Stimulated activated CD4-positive, alpha-beta T cell treated with anti-CD3 and anti-CD28 coated beads, Interleukin-1b, Interleukin-23, amount 100 ng/mL, for 1 hour (primary cell): ENCODE measurements at places on chromosomes 11 and 22.

DNA sequence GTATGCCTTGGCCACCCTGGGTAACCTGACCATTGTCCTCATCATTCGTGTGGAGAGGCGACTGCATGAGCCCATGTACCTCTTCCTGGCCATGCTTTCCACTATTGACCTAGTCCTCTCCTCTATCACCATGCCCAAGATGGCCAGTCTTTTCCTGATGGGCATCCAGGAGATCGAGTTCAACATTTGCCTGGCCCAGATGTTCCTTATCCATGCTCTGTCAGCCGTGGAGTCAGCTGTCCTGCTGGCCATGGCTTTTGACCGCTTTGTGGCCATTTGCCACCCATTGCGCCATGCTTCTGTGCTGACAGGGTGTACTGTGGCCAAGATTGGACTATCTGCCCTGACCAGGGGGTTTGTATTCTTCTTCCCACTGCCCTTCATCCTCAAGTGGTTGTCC, 2.7 kb downstream of the OR51D1 start:
- no peak for DNase-seq

DNA sequence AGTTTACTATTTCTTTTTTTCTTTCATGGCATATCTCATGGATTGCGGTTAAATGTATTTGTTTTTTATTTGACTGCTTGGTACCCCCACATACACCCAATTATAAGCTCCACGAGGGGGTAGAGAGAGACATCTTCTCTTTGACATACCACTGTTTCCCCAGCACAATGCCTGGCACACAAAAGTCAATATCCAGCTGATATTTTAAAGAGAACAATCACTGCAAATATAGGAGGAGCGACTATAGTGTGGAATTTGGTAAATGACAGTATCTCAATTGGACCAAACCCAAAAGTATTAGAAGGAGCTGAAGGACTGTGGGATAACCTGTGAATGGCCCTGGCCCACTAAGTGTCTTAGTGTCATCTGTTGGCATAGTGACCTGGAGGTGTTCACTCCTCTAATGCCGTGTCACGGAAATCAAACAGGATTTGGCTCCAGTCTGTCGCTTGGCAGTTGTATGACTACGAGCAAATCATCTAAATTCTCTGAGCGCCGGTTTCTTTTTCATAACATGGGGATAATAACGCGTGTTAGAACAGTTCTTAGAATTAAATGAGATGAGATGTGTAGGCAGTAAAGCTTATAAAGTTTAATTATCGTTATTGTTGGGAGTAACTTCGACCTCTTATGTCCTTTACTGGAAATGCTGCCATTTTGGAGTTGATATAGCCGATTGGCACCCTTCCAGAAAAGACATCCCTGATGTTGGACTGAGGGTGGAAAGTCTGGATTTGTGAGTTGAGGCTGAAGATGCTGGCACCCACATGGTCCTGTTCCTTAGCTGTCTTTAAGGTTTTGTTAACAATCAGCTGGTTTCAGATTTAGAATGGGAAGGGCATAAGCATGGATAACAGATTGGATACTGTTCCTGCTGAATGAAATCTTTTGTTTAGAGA, 144.5 kb downstream of the DBX1 start:
- DNase-seq = no peak

DNA sequence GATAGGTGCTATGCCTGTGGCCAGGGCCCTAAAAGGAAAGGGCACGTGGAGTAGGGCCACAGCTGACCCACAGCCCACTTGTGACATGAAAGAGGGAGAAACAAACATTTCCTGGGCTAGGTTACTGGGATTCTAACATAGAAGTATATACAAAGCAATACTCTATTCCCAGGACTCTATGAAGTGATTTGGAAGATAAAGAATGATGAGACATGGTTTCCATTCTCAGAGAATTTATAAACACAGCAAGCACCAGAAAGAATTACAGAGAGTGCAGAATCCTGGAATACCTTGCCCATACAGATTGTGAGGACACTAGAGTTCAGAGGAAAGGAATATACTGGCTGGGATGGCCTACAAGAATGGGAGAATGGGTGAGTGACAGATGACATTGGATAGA, 86.4 kb downstream of the KIRREL3 start:
- DNase-seq = no peak

- peak; percentile 40 for DNase-seq
These were observed 43.8 kb upstream of the BARX2 start for GRCh38 chr11:129331871-129332274.

DNA sequence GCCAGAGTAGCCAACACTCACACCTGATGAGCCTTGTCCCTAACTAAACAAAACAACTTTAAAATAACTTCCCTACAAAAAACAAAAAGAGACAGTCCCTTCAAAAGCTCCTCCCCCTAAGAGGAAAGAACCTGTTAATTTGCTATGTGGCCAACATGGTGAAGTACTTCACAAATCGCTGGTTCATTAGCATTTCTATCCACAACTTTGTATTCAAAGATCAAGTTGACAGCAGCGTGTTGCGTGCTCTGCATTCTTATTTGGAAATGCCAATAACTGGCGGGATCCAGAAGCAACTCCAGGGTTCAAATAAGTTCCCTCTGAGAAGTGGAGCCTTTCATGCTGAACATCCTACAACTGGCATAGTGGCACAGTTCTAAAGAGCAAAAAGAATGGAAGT, 48.6 kb downstream of the CADM1 start:
- DNase-seq = no peak

- DNase-seq = no peak
These were observed 741 bp upstream of the TALDO1 start for GRCh38 chr11:746289-747157.

- no peak for DNase-seq
These were observed 45.0 kb downstream of the BBOX1 start for GRCh38 chr11:27085605-27086004.
